ENCODE measurements at places on chromosomes 1 and 21.
A peak's percentile ranks its signal among the peaks of the same experiment; 100 is the strongest.

- DNase-seq: no peak
These were observed 37.9 kb upstream of the C1orf198 start for GRCh38 chr1:230906226-230906625.

DNA sequence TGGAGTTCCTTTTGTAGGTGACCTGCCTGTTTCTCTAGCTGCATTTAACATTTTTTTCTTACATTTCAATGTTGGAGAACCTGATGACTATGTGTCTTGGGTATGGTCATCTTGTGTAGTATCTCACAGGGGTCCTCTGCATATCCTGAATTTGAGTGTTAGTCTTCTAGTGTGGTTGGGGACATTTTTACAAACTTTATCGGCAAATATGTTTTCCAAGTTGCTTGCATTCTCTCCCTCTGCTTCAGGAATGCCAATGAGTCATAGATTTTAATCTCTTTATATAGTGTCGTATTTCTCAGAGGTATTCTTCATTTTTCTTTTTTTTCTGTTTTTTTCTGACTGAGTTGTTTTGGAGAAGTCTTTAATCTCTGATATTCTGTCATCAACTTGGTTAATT is 684.0 kb downstream of the NCAM2 start:
- DNase-seq: no peak

DNA sequence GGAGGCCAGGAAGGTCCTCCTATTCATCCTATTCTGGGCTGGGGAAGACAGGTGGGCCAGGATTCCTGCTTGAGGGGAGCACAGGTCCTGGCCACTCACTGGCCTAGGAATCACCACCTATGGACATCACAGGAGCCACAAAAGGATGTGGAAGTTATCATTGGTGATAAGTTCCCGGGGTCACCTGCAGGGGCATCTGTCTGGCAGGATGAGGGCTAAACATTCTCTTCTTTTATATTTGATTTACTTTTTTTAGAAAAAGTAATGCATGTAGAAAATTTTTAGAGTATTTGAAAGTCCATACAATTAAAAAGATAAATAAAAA is 33.2 kb upstream of the KIAA0040 start:
- DNase-seq: no peak

DNA sequence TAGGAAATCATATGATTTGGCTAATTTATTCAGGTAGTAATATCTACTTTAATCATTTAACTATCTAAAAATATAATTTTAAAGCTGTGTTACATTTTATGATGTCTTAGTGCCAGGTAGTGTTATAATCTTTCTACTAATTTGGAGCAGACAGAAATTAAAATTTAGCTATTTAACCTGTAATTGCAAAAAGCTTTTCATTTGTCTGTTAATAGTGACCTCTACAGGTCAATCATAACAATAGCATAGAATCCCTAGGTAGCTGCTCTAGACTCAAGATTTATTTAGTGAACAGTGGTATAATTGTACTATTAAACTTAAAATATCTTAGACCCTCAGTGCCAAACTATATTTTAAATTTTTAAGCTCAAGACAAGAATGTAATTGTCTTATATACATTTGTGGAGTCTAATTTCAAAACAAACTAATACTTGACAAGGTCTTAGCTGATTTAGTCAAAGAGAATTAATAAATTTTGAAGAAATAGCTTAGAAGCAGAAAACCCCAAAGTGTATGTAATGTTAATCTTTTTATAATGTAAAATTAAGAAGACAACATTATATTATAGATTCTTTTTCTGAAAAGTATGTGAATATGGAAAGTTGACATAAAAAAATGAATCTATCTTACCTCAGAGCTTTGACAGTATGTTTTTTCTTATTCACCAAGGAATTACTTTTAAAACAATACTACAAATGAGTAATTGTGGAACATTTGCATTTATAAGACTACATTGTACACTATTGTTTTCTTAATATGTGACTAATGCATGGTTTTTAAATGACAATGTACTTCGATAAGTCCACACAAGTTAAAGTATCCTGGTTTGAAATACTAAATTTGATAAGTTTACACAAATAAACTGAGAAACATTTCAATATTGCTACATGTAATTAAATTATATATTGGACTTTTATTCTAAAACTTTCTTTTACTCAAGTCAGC is 64.1 kb upstream of the RNPC3 start:
- DNase-seq: no peak

DNA sequence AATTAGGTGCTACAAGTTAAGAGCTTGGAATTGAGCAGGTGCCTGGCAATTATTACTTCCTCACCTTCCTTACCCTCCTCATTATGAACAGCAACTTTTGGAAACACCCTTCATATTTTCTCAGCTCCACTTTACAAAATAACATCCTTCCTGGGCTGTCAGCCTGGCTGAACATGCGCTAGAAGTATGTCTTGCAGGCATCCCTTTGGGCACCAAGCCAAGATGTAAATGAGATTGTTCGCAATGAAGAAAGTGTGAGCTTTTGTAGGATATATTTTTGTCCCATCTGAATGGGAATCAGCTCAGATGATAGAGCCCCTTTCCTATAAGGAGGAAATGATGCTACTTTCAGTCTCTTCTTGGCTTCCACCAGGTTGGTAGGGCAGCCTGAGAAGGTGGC is 245.9 kb downstream of the KAZN start:
- DNase-seq: no peak

DNA sequence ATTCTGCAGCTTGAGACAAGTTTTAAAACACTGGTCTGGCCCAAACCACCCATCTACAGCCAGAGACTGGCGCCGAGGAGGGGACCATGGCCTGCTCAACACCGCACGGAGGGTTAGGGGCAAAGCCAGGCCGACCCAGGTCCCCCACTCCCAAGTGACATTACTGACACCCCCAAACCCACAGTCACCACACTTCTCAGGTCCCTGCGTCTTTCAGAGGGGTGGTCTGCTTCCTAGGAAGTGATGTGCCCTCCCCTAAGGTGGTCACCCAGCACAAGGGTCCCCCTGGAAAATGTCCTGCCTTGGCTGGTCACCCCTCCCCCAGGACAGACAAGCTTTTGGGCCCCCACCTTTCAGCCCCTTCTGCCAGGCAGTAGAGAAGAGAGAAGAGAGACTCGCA is 20.8 kb upstream of the EPHA2 start:
- DNase-seq: no peak

GRCh38 chr1:244066954-244067716 is 16.1 kb downstream of the ZBTB18 start:
- DNase-seq: no peak

- DNase-seq: no peak
These were observed 7.6 kb upstream of the C1QA start for GRCh38 chr1:22628698-22629444.

DNA sequence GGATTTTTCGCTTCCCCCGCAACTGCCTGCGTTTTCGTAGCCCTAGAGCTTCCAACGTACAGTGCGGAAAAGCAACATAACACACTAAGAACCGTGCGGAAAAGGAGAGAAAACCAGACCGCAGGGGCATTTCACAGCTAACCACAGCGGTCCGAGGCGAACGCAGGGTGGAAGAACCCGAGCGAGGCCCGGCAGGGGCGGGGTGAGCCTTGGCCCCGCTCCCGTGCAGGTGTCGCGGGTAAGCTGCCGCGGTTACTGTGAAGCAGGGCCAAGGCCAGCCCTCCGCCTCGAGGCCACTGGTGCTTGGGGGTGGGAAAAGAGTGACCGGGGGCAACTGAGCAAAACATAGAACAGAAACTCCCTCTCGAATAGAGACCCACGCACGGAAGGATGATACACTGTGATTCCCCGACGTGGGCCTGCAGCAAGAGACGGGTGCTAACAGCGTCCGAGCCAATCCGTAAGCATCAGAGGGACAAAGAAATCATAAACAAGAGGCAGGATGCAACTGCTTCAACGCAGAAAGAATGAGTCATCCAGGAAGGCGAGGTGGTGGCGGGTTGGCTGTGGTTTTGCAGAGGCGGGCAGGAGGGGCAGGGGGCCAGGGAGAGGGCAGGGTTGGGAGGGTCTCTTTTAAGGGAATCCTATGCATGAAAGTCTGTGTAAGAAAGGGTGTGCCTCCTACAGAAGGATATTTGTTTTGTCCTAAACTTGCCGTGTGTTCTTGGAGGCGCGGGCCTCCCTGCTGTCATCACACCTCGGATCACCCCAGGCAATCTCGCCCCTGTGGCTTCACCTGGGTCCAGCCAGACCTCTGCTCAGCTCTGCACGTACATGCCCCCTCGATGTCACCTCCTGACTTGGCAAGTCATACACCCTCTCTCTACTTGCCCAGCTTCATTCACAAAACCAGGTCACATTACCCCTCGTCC is 7.3 kb downstream of the GNG4 start:
- peak; percentile 53 for DNase-seq

- DNase-seq: peak; percentile 48
These were observed at the start of gene IKBKE for GRCh38 chr1:206469933-206470691. Gene IKBKE, plus strand, starts transcription at chr1:206470476. Its CDS starts 2,752 bp downstream, at chr1:206473228.

- DNase-seq: no peak
These were observed 108.0 kb upstream of the TRABD2B start for GRCh38 chr1:48105165-48105564.
